CD8-positive, alpha-beta T cell (primary cell): ENCODE measurements at places on chromosomes 2 and 18.

- no peak for DNase-seq
Measured at GRCh38 chr18:36735130-36735529, 93.7 kb downstream of the TPGS2 start.

GRCh38 chr2:161228511-161229240, 68.4 kb downstream of the TANK start:
- DNase-seq, result no peak

GRCh38 chr2:190714958-190715357, 66.1 kb downstream of the NAB1 start:
- no peak for DNase-seq

- DNase-seq, result no peak
Measured at GRCh38 chr18:42921226-42921737, 194.2 kb downstream of the RIT2 start.
